Activated CD4-positive, alpha-beta T cell treated with anti-CD3 and anti-CD28 coated beads for 48 hours (primary cell): ENCODE measurements at places on chromosomes 7 and 10.

DNA sequence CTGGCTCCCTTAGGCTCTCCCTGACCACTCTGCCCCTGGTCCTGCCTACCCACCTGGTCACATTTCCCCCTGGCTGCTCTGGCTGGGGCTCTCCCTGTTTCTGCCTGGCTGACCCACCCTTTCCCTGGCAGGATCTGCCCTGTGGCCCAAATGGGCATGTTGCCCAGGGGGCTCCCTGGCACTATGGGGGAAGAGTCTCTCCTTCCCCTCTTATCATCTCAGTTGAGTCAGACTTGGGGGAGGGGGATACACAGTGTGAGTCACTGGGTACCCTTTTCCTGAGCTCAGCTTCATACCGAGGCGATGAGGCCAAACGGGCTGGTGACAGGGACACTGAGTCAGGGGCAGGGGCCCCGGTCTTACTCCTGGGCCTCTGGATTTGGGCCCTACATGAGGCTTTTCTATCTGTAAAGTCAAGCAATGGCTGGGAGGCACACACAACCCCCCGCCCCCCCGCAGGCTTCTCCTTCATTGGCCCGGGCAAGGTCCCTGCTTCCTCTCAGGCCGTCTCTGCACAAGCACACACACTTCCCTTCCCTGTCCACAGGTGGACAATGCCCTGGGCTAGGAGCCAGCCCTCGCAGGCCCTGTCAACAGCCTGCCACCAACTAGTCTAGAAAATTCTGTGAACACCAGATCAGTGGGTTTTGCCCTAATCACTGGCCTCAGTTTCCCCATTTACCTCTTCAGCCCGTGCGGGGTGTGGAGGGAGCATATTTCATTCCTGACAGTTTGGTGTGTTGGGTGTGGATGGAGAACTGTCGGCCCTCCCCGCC is 627 bp upstream of the FLNC start:
- DNase-seq: no peak

GRCh38 chr7:136950331-136950730 is 81.9 kb downstream of the CHRM2 start:
- DNase-seq: no peak

DNA sequence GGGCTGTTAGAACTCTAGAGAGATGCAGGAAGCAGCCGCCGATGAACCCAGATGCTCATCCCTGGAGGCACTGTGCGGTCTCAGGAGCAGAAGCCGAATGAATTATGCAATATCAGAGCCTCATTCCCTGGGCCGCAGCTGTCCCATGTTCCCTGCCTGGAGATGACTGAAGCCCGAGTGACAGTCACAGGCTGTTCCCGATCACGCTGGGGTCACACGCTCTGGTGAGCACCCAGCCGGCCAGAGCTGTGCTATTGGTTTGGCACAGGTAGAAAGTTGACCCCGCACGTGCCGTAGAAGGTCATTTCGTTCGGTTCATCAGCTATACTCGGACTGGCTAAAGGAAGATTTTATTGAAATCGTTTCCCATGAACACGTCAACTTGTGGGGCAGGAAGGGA is 140.5 kb upstream of the SH2B2 start:
- DNase-seq: no peak

DNA sequence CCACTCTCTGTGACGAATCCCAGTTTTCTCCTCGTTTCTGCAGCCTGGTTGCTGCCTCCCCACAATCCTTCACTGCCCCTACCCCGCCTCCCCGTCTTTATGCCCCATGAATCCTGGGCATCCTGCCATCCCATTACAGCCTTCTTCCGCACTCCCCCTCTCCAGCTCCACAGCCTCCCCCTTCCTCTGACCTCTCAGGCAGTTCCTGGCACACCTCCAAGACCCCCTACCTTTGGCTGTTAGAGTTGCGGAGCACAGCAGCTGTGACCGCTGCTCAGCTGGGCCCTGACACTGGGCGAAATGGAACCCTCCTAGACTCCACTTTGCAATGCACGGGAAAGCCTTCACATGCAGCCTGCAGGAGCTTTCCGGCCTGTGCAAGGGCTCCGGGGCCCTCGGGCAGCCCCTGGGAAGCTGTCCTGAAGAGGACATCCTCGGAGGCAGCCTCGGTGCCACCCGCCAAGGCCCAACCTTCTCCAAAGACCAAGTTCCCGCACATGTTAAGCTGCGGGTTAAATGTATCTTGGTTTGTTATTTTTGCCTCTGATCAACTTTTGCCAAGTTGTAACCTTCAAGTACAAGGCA is 400.7 kb upstream of the MKI67 start:
- DNase-seq: no peak

- no peak for DNase-seq
These were observed 209.5 kb upstream of the KCTD7 start for GRCh38 chr7:66419210-66419609.

DNA sequence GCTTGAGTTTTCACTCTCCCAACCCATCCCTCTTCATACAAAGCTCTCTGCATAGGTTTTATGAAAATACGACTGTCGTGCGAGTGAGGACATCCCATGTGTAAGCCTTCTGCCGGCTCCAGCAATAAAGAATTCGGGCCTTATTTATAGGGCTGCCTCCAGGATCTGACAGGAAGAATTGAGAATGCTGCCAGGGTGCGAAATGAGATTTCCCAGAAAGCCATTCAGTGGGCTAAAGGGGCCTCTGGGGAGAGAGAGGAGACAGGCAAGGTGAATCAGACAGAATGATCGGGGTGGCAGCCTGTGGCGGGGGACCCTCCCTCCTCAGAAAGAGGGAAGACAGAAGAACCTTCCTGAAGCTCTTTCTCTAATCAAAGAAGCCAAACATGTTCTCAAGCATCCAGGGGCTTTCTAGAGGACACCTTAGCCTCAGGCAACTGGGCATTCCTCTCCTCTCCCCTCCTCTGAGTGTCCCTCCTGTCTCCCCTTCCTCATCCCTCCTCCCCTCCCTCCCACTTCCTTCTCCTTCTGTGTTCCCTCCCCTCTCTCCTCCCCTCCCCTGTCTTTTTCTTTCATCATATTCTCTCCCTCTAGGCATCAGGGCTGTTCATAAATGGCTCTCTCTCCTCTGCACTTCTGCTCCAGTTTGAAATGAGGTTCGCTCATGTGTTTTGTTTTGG is 410.9 kb downstream of the TYW1 start:
- no peak for DNase-seq

GRCh38 chr7:87129332-87129731 is 22.9 kb upstream of the DMTF1 start:
- no peak for DNase-seq

- no peak for DNase-seq
These were observed 9.3 kb downstream of the RBM33 start for GRCh38 chr7:155653803-155654202.
